ENCODE measurements at places on chromosomes 16 and 17. TPM values are rescaled to one million over a fixed set of nuclear protein-coding genes. Genes with fewer than 3 reads are reported as not detected.

DNA sequence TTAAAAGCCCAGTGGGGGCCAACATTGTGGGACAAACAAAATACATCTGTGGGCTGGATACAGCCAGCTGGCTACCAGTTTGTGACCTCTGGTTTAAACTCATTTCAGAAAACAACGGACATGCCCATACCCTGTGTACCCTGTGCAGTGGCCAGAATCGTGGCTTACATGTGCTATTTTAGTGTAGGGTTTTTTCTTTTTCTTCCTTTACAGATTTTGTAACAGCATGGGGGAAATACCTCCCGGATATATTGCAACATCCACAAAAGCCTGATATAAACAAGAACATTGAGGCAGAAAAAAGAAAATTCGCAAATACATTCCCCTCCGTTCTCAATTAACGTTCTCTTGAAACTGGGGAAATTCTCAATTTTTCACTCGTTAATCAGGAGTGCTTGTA is 7.3 kb downstream of the HS3ST4 start:
- DNase-seq = no peak

GRCh38 chr16:79297805-79298204 is 302.7 kb downstream of the MAF start:
- DNase-seq = no peak

DNA sequence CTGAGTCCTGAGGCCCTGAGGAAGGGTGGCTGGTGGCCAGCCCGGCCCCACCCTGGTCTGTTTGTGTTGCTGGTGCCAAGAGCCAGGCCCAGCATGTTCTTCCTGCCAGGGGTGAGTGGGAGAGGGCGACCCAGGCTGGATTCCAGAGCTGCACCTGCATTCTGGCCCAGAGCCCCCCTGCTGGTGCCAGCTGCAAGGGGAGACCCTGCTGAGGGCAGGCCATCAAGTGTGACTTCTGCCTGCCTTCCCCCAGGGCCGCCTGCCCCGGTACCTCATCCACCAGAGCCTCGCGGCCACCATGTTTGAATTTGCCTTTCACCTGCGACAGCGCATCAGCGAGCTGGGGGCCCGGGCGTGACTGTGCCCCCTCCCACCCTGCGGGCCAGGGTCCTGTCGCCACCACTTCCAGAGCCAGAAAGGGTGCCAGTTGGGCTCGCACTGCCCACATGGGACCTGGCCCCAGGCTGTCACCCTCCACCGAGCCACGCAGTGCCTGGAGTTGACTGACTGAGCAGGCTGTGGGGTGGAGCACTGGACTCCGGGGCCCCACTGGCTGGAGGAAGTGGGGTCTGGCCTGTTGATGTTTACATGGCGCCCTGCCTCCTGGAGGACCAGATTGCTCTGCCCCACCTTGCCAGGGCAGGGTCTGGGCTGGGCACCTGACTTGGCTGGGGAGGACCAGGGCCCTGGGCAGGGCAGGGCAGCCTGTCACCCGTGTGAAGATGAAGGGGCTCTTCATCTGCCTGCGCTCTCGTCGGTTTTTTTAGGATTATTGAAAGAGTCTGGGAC is 2.4 kb upstream of the TCAP start:
- no peak for DNase-seq

DNA sequence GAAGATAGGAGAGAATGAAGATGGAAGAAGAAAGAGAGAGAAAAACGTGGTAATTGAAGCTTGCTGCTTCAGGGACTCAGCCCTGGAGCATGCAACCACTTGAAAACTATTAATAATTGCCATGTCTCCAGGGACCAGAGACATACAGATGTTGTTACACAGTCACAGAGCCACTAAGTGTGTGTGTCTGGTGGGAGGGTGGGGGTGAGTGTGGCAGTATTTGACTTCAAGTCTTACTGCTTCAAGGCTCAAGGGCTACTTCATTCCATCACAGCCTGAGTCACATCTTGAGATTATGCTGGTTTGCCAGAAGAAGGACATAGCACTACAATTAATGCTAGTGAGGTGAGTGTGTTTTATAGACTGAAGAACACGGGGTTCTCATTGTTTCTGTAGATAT is 202.2 kb downstream of the CDH8 start:
- no peak for DNase-seq

- no peak for DNase-seq
These were observed 28.2 kb upstream of the C1QL1 start for GRCh38 chr17:44996304-44996703.

DNA sequence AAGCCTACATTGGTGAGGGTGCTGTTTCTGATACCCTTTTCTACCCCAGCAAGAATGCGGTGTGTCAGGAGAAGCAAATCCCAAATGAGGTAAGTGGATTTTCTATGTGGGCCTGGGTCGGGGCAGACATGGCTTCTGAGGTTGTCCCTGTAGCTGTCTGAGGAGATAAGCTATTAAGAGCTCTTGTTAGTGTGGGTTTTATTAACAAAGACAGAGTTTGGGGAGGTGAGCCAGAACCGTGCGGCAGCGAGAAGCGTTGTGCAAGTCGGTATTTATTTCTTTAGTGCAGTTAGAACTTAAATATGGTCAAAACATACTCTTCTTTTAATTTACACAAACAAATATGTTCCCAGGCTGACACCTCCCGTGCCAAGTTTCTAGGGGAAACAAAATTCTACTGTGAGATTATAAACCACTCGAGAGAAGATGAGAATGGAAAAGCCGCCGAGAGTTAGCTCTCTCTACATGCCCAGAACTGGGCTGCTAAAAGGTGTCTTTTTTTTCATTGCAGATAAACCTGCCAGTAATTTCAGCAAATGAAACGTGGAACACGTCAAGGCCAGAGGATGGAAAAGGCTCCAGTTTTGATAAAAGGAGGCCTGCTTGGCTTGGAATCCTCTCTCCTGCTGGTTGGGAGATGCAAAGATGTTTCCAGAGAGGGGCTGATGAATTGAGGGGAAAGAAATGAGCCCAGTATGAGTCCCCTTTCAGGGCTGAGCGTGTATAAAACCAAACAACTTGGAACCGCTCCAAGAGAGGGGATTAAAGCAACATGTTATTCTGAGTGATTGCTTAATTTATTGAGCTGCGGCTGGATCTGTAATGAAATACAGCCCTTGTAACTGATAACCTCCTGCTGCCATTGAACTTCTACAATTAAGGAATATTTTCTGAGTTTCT is 254.6 kb downstream of the MRTFB start:
- DNase-seq = peak; percentile 56

DNA sequence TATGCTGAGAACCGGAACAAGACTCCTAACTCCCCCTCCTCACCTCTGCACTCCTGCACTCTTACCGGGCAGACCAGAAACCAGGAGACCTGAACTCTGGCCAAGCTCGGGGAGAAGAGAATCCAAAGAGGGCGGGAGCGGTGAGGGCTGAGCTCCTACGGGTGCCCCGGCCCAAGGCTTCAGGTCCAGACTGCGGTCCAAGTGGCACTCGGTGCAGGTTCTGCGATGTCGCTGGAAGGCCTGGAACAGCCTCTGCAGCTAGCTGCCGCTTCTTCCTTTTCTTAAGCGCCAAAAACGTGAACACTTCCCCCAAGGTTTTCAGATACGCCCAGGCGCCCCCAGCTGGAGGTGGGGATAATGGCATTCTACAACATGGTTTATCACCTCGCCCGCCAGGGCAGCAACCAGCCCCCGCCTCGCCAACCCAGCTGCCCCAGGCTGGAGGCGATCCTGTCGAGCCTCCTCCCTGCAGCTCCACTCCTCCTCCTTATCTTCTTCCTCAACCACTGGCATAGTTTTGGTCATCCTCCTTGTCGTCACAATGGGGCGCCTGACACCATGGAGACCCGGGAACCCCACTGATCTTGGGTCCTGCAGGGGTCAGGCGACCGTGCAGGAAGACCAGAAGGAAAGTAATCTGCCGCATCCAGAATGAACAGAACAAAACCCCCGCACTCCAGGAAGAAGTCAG is 1735.9 kb downstream of the TP53TG3F start:
- no peak for DNase-seq

DNA sequence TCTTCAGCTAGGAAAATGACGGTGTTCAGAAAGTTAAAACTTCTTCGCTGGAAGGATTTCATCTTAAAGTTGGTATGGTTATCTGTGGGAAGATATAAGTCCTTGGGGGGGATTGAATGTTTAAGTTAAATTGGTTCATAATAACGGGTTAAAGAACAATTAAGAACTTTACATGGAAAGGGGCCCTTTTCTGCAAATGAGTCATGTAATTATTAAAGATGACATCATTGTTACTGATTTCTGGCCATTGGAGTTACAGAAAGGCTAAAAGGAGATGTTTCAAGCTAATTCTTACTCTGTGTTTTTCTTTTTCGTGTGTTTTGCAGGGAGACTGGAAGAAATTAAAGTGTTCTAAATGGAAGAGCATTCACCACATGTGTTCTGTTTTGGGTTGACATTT is 20.6 kb upstream of the ABCA3 start:
- DNase-seq = no peak

GRCh38 chr17:68431661-68432071 is 25.6 kb downstream of the WIPI1 start:
- DNase-seq = no peak

DNA sequence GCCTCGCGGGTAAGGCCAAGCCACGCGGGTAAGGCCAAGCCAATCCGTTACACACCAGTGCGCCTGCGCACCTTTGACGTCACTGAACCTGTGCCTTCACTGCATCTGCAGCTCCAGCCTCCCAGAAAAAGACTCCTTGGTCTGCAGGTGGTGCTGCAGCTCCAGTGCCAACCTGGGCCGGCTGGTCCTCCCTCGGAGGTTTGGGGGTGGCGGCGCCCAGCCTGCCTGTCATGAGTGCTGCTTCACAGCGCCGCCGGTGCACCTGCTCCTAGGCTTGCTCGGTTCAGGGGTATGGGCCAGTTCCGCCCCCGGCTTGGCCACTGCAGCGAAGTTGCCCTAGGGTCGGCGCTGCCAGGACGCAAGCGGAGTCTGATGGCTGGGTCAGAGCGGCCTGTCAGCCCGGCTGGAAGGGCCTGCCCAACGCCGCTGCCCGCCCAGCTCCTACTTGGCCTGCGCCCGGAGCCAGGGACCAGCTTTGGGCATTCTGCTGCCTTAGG is 146.6 kb downstream of the USP22 start:
- DNase-seq = no peak

PRR35 gene
- total RNA-seq = not detected

RNF112 gene
- 2.4 TPM for total RNA-seq

GPS2 gene
- 57.0 TPM for total RNA-seq

GPRC5C gene
- 77.5 TPM for total RNA-seq

HCRT gene
- not detected for total RNA-seq
